ENCODE measurements at places on chromosomes 7 and 10.

GRCh38 chr10:99233689-99234037 is 2.0 kb downstream of the HPSE2 start:
- no peak for DNase-seq

DNA sequence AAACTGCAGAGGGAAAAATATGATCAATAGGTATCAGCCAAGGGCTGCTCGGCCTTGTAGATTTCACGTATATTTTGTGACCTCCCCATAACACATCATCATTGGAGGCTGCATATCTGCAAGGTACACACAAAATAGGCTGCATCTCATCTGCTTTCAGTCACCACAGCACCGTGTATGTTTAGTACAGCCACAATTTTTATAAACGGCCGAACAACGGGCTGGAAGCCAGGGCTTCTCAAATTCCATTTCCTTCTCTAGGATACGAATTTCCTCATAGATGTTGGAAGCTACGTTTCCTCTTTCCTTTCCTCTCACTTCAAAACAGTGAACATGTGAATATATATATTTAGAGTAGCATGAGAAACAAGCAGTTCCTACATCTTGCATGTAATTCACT is 20.2 kb upstream of the FOXK1 start:
- no peak for DNase-seq

GRCh38 chr10:114663626-114664025 is 5.6 kb upstream of the ABLIM1 start:
- DNase-seq: no peak

GRCh38 chr10:22230158-22230833 is 12.5 kb upstream of the EBLN1 start:
- no peak for DNase-seq

DNA sequence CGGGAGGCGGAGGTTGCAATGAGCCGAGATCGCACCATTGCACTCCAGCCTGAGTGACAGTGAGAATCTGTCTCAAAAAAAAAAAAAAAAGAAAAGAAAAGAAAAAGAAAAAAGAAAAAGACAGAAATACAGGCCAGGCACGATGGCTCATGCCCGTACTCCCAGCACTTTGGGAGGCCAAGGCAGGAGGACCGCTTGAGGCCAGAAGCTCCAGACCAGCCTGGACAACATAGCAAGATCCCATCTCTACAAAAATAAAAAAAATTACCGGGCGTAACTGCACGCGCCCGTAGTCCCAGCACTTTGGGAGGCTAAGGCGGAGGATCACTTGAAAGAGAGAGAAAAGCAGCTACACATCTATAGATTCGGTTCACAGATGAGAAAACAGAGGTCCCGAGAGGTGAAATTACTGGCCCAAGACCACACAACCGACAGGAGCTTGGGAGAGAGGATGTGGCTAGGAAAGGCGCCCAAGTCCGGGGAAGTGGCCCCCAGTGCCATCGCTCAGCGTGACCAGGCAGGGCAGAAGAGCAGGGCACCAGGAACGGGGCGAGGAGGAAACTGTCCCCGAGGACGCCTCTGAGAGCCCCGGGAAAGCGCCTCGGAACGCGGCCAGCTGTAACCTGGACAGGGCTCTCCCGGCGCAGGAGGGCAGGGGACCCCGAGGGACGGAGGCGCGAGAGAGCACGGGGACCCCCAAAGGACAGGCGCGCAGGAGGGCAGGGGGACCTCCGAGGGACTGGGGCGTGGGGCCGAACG is 612 bp downstream of the SNX8 start:
- no peak for DNase-seq

GRCh38 chr10:99534939-99535763 is 2.4 kb downstream of the NKX2-3 start:
- no peak for DNase-seq

DNA sequence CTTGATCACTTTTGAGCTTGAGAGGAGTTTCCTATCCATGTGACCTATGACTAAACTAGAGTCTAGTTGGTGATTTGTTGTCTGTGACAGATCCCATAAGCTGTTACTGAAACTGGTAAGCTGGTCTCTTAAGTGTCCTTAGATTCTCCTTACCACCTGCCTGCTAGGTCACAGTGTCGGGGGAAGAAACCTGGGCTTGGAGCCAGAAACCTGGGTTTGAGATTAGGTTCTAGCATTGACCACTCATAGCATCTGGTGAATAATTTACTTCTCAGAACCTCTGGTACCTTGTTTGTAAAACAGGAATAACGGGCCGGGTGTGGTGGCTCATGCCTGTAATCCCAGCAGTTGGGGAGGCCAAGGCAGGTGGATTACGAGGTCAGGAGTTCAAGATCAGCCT is 21.8 kb upstream of the ITPRID1 start:
- no peak for DNase-seq

- DNase-seq: no peak
Measured at GRCh38 chr10:71641449-71641848, 78.1 kb downstream of the C10orf105 start.

DNA sequence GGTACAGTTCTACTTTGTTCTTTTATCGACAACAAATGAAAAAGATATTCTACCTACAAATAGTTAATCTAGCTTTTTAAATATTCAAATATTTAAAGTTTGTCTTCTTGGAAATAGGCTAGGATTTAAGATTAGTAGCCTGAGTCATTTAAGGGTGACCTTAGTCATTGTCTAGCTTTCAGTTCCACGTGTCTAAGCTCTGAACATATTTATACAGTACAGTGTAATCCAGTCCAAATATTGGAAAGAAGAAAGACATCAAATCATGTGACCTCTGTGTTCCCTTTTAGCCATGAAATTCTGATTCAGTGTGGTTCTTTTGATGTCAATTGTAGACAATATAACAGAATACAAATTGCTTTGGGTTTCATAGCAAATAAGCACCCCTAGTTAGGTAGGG is 121.1 kb downstream of the MALRD1 start:
- no peak for DNase-seq

GRCh38 chr7:74579800-74580685 is 77.5 kb upstream of the GTF2I start:
- no peak for DNase-seq

GRCh38 chr7:156504687-156505545 is 135.7 kb upstream of the RNF32 start:
- DNase-seq: no peak

DNA sequence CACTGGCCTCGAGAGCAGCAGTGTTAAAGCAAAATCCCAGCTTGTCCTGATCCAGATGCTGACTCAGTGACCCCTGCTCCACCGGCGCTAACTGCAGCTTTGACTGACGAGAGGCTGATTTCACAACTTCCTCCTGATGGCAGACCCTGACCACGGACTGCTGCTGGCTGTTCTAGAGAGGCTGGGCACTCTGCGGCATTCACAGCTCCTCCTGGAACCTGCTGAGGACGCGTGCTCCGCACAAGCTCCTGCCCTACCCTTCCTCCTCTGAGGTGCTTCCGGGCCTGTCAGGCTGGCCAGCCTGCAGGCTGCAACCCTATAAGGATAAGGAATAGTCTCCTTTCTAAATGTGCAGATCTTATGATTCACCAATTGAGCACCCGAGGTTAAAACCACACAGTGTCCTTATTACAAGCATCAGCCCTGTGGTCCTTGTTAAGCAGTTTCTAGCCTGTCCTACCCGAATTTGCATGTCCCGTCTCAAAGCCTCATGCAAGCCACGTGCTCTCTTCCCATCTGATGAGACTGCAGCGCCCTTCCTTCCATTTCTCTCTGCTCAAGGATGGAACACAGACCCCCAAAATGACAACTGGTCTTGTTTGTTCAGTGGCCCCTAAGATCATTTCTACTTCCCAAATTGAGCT is 35.5 kb upstream of the NCAPG2 start:
- no peak for DNase-seq

GRCh38 chr10:35212856-35213255 is 86.2 kb downstream of the CREM start:
- DNase-seq: no peak

GRCh38 chr7:144019457-144019856 is 19.3 kb downstream of the OR6B1 start:
- no peak for DNase-seq

DNA sequence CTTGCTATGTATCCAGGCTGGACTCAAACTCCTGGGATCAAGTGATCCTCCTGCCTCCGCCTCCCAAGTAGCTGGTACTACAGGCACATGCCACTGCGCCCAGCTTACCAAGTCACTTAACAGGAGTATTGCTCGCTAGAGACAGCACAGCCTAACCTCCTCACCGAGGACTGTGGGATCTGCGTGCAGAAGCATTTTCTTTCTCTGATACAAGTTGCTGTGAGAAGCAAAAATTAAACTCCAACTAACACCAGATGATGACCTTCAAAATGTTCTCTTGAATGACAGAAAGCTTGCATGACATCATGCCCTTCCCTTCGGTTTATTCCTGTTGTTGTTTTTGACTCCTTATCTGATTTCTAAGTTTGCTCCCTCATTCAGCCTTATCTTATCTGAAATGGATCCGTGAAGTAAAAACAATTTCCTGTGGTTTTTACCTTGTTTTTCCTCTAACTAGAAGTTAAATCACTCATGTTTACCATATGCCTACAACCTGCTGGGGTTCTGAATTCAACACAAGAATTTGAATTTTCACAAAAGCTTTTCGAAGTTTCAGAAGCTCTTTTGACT is 94.4 kb upstream of the KIF5B start:
- no peak for DNase-seq

DNA sequence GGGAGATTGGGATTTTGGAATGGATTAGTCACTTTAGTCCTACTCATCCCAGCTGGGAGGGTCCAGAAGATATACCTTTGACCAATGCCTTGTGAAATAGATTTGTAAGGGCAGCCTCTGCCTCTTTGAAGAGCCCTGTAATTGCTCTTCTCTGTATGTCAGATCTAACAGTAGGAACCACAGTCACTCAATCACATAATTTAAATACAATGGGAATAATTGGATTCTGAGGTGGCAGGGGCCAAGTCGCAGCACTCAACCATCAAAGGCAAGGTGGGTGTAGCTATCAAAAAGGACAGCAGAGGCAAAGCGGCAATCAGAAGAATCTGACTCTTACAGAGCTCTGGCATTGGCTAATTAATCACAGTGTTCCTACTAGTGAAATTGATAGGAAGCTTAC is 650.9 kb upstream of the ANKRD30A start:
- no peak for DNase-seq

DNA sequence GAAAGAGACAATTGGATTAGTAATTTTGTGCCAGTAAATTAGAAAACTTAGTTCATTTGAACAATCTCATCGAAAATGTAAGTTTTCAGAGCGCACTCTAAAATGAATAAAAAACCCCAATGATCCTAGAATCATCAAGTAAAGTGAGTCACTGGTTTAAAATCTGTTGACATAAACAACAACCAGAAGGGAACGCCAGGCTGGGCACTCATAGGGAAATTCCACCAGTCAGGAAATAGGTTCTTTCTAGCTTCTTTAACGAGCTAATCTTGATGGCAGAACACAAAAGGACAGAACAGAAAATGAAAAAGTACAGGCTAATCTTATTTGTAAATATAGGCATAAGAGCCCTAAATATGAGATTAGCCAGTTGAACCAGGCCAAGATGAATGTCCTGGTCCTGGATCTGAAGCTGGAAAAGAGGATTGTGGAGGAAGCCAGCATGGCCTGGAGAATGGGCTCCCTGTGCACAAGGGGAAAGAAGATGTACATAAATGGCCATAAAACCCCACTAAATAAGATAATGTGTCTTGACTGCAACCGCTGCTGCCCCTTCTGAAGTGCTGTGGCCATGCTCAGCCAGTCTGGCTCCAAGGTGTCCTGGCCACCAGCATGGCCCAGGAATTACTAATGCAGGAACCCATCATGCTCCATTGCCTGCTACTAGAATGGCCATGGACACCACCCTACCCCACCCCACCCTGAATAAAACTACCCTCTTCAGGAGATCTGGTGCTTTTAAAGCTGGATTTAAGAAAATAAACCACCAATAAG is 114.0 kb downstream of the WDFY4 start:
- DNase-seq: no peak

DNA sequence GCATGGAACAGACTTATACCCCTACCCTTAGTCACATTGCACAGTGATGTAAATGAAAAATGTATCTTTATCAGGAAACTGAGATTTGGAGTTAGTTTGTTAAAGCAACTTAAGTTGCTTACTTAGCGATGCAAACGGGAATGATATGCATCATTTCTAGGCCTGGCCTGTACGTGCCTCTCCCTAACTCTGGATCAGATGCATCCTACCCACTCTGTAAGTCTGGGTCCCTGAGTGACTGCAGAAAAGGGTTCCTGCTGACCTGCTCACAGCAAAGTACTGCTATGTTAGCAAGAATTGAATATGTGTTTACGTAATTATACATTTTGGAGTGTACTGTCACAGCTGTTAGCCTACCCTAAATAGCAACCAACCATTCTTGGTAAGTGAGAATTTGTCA is 30.7 kb upstream of the PRTFDC1 start:
- no peak for DNase-seq

- no peak for DNase-seq
Measured at GRCh38 chr7:15831606-15832005, 145.1 kb upstream of the MEOX2 start.

DNA sequence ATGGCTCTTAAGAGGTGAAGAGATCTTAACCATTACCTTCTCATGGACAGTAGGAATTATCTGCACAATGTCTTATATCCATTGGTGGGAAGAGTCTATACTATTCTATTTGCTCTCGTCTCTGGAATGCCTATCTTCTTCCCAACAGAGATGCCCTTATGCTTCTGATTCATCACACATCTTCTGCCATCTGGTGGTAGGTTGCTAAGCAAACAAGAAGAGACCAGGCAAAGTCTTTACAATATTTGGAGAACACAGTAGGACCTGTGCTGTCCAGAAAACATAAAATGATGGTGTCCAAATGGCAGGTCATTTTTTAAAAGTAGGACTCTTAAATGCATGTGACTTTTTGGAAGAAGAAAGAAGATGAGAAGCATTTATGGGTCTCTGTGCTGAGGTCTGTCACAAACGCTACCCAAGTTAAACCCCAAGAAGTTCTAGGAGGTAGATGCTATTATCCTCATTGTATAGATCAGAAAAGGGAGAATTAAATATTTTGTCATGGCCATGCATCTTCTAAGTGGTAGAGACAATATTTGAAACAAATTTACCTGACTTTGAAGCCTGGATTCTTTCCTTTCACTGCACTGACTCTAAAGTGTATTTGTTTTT is 67.8 kb upstream of the NXPH1 start:
- DNase-seq: no peak

DNA sequence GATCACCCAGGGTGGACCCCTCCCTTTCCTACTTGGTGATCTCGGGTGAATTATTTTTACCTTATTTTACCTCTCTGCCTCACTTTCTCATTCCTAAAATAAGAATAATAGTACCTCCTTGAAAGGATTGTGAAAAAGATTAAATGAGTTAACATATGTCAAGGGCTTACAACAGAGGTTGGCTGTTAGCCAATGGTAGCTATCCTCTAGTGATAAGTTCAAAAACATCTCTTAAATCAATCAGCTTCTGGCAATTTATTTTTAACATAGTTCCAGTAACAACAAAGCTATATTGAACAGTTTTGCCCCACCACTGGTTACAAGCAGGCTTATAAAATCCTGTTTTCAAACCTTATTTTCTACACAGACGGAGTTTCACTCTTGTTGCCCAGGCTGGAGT is 45.4 kb downstream of the TMEM168 start:
- DNase-seq: no peak

GRCh38 chr10:77011874-77012811 is 625.5 kb downstream of the KCNMA1 start:
- no peak for DNase-seq

All from NCI-H2107 (cell line).